ENCODE measurements at places on chromosomes 5 and 9.

GRCh38 chr9:87108661-87109060, 161.4 kb upstream of the GAS1 start:
- no peak for DNase-seq

DNA sequence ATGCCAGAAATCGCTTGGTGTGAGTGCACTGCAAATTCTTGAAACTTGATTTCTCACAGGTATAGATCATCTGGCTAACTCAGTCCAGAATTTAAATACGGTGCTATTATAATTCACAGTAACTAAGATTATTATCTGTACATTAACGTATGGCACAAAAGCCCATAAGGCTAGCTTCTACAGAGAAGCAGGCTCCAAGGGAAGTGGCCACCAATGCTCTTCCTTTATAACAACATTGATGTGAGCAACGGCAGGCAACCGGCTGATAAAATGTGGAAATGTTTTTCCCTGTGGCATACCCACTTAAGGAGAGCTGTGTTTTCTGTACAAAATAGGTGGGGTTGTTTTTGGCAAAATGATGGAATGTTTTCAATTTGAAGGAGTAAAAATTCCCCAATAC, 35.7 kb downstream of the SEMA4D start:
- DNase-seq: no peak

GRCh38 chr9:120875643-120875953, 1.4 kb downstream of the PHF19 start:
- DNase-seq: no peak

- DNase-seq: no peak
These were observed 276.9 kb upstream of the WWC1 start for GRCh38 chr5:168014433-168015123.

- no peak for DNase-seq
These were observed 266.2 kb downstream of the ARHGAP26 start for GRCh38 chr5:143036146-143036927.

DNA sequence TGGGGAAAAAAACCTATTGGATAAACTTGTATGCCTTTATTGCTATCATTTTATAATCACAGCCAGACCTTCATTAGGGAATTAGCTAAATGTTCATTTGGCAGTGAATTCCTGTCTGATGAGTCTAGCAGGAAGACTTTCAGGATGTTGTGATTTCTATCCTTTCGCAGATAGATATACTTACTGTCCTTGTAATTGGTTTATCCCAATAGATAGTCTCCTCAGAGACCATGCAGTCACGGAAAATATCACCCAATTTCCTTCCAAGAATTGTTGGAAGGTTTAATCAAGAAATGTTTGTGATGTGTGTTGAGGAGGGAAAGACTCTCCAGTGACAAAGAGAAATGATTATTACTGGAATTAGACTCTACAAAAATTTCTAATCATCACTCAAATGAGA, 1937.9 kb upstream of the WWC1 start:
- DNase-seq: no peak

All from NAMALWA (cell line).